ENCODE measurements at places on chromosomes 1 and 21. TPM values are rescaled to one million over a fixed set of nuclear protein-coding genes. Genes with fewer than 3 reads are reported as not detected.
A peak's percentile ranks its signal among the peaks of the same experiment; 100 is the strongest.

GRCh38 chr1:191970116-191970515, 188.1 kb upstream of the RGS18 start:
- no peak for DNase-seq

- DNase-seq = no peak
Measured at GRCh38 chr1:206723462-206723804, 38.7 kb downstream of the MAPKAPK2 start.

Gene SPRR1B
- not detected for total RNA-seq

GRCh38 chr1:149888247-149888998, 10.9 kb upstream of the BOLA1 start:
- DNase-seq = no peak

Gene TDRD5
- total RNA-seq = not detected

GRCh38 chr1:65174585-65174984, 26.6 kb downstream of the AK4 start:
- peak; percentile 83 for DNase-seq

Measured in HFFc6 (cell line).